ENCODE measurements at places on chromosomes 4 and X.

- no peak for DNase-seq
Measured at GRCh38 chr4:109629775-109630174, 69.7 kb downstream of the MCUB start.

- no peak for DNase-seq
Measured at GRCh38 chr4:52614241-52614640, 44.9 kb downstream of the USP46 start.

DNA sequence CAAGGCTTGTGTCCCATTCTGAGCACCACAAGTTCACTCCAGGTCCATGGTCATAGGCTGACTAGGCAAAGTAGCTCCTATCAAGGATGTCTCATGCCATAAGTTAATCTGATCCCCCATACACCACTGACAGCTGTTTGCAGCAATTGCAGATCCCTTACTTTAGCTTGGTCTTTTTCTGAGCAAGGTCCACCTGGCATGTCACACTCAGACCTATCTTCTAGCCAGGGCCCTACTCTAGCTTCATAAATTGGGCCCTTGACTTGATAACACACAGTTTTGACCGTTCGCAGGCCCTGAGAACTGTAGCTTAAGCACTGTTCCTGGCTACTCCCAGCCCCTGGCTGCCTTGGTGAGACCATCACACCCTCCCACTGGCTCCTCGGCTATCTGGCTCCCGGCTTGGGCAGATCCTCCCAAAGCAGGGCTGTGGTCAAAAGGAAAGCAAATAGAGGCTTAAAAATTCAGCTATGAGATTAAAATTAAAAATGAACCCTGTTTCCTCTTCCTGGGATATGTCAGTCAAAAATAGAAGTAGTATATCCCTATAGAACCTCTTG, 427.4 kb downstream of the RAB28 start:
- DNase-seq, result no peak

GRCh38 chrX:118596390-118596789, 100.8 kb downstream of the DOCK11 start:
- DNase-seq, result no peak

DNA sequence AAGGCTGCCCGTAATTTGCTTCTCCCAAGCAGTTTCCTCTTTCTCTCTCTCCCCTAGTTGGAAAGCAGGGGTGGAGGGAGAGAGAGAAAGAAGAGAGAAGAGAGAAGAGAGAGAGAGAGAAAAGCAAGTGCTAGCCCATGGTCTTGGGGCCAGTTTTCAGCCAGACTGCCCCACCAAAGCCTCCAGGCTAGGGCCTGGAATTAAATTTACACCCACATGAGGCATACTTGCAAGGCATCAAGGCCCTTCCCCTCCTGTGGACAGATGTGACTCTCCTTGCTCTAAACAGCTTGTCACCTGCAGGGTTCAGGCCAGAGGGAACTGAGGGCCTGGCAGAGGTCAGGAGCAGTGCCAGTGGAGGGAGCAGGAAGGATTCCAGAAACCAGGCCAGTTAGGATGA, 1.7 kb upstream of the CXCR3 start:
- DNase-seq, result no peak

- no peak for DNase-seq
Measured at GRCh38 chr4:123826896-123827295, 430.3 kb downstream of the SPRY1 start.

DNA sequence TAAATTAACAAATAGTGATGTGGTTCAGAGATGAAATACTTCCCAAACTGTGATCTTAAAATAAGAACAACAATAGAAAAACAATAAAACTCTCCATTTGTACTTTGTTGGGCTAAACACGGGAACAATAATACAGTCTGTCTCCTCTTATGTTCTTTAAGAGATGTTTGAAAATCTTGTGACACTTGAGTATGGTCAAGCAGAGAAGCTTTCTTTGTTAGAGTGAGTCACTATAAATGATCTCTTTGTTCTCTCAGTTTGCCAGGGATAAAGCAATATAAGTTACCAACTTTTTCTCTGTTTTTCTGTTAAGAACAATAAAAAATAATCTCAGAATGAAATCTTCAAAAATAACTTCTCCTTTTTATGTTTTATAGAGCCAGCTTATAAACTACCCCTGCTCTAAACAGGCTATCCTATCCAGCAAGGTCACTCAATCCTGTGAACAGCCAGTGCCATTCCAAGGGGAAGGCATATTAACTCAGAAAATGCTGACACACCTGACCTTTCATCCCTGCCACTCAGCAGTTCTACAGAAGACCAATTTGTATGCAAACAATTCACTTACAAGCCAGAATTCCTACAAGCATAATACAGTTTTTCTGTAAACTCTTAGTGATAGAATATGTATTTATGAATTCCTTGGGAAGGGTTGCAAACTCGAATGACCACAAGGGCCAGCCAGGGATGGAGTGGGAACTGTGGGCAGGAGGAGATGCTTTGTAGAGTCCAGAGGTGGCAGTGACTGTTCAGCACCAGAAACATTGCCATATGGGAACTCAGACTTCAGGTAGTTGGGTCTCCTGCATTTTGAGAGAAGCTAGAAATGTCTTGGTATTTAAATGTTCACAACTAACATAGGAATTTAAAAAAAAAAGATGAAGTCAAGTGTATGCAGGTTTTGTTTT, 52.2 kb downstream of the AFM start:
- no peak for DNase-seq

DNA sequence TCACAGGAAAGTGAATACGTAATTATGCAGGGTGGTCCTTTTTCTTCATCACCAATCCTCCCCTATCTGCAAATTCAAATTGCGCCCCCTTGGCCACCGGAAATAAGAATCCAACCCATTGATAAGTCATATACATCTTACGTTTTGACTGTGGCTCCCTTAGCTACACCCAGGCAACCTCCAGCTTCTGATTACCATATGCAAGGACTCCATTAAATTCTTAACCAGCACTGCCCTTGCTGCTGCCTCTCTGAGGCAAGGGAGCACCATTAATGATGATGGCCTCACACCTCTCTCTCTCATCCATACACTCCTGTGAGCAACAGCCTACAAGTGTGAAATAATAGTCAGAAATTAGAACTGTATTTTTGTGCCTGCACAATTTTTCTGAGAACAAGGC, 106.0 kb upstream of the NOCT start:
- DNase-seq, result no peak

DNA sequence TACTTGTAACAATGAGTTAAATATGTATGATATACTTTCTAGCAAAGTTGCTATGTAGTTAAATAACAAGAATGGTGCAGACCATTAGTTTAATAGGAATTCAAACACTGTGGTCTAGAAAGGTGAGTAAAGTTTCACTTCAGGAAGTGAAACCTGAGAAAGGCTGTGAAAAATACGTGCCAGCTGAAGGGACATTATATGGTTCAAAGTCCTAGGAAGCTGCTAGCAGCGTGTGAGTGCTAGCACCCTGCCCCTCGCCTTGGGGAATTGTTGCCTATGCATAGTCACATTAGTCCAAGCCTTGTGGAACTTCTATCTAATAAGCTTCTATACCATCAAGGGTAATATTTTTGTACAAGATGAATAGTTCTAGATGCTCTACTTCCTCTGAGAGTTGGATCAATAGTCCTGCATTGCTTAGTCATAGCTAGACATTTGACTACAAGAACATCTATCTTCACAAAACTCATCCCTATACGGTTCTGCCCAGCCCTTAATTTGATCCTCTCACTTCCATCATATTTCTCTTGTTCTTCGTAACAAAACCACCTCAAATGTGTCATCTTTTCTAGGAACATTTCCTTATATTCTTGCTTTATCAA, 45.8 kb upstream of the ARSJ start:
- DNase-seq, result no peak

DNA sequence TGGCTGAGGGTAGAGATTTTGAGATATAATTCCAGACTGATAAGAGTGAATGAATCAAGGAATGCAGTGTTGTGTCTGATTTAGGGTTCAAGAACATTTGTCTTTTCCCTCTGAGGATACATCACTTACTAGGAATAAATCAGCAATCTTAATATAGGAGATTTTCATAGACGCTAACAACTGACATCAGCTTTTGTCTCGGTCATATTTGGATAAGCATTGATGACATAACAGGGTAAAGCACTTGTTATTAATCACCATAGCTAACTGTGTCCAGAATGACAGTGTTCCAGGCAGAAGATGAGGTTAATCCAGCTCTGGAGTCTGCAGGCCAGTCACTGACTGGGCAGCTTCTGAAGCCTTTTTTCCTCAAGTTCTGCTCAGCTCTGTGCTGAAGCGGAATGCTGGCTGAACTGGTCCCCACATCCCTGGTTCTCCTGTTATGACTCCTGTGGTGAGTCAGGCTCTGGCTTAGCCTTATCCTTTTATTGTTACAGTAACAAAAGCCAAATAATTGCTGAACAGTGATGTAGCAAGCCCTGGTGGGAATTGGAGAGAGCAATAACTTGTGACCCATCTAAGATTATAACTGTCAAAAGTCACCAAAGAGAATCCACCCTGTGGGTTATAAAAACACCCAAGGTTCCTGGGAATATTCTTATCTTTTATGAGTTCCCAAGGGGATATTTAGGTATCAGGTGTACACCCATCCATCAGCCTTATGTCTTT, 41.8 kb downstream of the FNIP2 start:
- no peak for DNase-seq

GRCh38 chrX:17596061-17596460, 141.2 kb upstream of the SCML1 start:
- no peak for DNase-seq

GRCh38 chr4:57945298-57945697, 835.1 kb upstream of the IGFBP7 start:
- DNase-seq, result no peak

GRCh38 chrX:107729558-107730297, 45.9 kb downstream of the TSC22D3 start:
- no peak for DNase-seq

DNA sequence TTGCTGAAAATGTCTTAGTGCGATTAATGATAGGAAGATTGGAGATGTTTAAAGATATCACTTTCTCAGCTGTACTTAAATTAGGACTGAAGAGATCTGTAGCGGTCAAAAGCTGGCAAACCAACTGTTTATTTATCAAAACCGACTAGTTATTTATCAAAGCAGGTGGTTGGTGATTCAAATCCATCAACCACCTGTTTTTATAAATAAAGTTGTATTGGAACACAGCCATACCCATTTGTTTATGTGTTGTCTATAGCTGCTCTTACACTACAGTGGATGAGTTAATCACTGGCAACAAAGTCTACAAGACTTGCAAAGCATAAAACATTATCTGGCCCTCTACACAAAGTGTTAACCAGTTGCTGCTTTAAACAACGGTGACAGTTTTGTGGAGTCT, 76.8 kb downstream of the IL15 start:
- DNase-seq, result no peak

DNA sequence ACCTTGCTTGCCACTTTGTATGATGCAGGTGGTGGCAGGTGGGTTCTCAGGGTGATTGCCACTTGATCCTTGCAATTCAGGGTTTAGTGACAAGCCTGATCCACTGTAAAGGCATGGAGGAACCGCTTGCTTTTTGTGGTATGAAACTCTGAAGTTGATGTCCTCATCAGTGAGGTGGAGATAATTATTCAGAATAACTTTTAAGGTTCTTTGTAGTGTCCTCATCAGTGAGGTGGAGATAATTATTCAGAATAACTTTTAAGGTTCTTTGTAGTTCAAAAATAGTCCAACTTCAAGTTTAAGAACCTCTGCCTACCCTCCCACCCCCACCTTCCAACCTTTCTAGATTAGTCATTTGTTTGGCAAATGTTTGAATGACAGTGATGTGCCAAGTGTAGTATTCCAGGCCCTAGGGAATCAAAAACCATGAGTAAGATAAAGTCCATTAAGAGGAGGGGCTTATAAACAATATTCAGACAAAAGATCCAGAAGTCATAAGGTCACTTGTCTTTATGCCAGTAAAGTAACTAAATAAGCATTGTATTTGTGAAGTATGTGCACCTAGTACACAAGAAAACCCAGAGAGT, 51.2 kb downstream of the DCUN1D4 start:
- DNase-seq, result no peak

GRCh38 chrX:154409222-154409871, at the start of gene DNASE1L1:
Gene DNASE1L1, minus strand, starts transcription at chrX:154409254. Its CDS starts 3,686 bp downstream, at chrX:154405568.
- DNase-seq, result no peak
